Midbrain (tissue), 1 donor: ENCODE measurements at places on chromosomes 7 and 10.

GRCh38 chr7:117173035-117173770, 149.7 kb downstream of the WNT2 start:
- no peak for DNase-seq

DNA sequence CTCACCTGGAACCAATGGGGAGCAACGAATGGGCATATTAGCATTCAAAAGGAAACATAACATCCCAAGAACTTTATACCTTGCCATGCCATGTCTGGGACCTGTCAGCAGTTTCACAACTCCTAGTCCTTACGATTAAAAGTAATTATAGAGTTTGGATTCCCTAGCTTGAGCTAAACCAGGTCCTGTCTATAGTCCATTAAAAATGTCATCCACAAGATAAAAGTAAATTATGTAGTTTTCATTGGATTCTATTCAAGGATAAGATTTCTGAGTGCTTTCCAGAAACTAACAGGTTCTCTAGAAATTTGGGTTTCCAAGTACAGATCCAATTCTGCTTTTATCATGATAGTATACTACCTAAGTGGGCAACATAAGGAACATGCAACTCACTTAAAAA, 163.6 kb upstream of the PTN start:
- no peak for DNase-seq

DNA sequence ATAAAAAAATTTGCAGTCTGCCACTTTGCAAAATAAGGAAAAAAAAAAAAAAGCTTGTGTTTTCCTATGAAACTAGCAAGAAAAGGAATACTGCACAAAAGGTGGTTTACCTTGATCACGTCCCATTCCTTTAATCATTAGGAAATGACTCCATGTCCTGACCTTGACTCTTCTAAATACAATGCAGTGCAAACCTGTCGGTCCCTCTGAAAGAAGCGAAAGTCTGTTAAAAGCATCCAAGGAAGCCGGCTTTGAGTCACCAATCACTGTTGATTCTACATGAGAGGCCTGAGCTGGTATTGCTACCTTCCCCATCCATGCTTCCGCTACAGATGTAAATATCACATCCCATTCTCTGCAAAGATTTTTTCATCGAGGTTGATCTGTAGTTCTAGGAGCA, 652.1 kb downstream of the SDK1 start:
- DNase-seq = no peak

DNA sequence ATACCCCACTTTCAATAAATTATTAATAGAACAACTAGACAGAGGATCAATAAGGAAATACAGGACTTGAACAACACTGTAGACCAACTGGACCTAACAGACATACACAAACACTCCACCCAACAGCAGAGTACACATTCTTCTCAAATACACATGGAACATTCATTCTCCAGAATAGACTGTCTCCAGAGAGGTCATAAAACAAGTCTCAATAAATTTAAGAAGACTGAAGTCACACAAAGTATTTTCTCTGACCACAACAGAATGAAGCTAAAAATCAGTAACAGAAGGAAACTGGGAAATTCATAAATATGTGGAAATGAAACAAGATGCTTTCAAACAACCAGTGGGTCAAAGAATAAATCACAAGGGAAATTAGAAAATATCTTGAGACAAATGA, 119.8 kb downstream of the SMURF1 start:
- no peak for DNase-seq

DNA sequence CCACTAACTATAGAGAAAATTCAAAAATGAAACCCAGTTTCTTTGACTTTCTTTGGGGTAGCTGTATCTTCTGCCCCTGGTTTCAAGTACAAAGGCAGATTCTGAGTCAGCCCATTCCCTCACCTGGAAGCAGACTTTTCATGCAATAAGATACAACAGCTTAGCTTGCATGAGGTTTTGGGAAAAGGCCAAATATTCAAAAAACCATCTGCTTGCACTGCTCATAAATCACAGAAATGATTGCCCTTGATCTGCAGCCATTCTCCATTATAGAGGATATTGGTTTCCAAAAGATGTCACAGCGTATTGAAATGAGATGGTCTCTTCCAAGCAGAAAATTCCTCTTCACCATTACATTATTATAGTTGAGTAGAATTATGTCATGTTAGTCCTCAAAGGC, 354.0 kb downstream of the PHF14 start:
- no peak for DNase-seq

DNA sequence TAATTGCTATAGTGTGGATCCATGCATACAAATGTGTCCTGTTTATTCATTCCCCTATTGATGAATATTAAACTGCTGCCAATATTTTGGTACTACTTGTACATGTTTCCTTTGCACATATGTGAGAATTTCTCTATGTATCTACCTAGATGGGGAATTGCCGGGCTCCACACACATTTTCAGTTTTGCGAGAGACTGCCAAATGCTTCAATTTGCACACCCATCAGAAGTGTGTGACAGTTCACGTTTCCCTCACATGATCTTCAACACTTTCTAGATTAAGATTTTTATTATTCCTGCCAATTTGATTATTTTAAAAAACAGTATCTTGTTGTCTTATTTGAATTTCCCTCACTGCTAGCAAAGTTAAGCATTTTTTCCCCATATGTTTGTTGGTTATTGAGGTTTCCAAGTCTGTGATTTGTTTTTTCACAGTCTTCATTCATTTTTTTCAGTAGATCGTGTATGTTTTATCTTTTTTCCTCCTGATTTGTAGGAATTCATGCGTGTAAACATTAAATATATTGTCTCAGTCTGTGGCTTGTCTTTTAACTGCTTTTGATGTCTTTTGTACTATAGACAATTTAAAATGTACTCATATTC, 2.4 kb upstream of the KLF14 start:
- DNase-seq = no peak

- DNase-seq = no peak
Measured at GRCh38 chr7:53609185-53609584, 573.8 kb downstream of the POM121L12 start.

GRCh38 chr7:151018421-151019129, 5.7 kb downstream of the ATG9B start:
- no peak for DNase-seq

DNA sequence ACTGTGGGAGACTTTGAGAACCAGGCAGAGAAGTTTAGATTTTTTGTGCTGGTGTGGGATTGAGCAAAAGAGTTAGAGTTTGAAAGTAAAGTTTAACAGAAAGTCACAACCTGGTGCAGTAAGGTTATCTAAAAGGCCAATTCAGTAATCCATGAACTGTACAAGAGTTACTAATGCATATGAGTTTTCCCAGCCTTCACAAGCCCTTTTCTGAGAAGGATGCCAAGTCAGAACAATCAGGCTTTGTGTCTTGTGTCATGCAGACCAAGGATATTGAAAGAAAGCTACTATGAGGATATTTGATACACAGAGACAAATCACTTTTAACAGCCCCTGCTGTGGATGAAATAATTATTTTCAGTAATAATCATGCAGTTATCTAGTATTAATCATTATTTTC, 68.8 kb upstream of the MYO3A start:
- DNase-seq = no peak

DNA sequence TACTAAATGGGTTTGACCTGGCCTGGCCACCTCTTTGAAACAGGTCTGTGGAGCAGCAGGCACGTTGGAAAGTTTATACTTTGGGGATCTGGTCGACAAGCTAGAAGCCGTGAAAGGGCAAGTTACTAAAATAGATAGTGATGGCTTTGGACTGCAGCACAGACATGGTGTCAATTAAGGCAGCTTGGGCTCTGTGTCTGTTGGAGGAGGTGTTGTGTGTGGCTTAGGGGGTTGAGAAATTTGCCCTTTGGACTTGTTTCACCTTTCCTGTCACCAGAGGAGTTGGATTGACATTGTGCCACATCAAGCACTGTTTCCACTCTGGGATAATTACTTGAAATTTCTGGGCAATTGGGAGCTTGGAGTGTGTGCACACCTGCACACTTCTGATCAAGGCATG, 251.8 kb upstream of the MKI67 start:
- DNase-seq = no peak
